Chondrocyte (in vitro differentiated cells): ENCODE measurements at places on chromosomes 2 and 18. TPM values are rescaled to one million over a fixed set of nuclear protein-coding genes. Genes with fewer than 3 reads are reported as not detected.

The GALR1 gene
- total RNA-seq, result not detected in 3 replicates

The GAREM2 gene
- total RNA-seq, result 6.5 to 22.6 TPM (median 19.1 TPM) in 3 replicates

DNA sequence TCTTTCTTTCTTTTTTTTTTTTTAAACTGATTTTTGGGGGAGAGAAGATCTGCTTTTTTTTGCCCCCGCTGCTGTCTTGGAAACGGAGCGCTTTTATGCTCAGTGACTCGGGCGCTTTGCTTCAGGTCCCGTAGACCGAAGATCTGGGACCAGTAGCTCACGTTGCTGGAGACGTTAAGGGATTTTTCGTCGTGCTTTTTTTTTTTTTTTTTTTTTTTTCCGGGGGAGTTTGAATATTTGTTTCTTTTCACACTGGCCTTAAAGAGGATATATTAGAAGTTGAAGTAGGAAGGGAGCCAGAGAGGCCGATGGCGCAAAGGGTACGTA is 587 bp downstream of the MEIS1 start:
- peaks cover 30% of the 10 kb centered on the region for H3K27me3 ChIP-seq
- no peak for DNase-seq
- H3K4me1 ChIP-seq, result peaks cover 37% of the 10 kb centered on the region
- peak overlapping the region; percentile 98 for H3K27ac ChIP-seq
- H3K4me3 ChIP-seq, result peak overlapping the region; percentile 95

DNA sequence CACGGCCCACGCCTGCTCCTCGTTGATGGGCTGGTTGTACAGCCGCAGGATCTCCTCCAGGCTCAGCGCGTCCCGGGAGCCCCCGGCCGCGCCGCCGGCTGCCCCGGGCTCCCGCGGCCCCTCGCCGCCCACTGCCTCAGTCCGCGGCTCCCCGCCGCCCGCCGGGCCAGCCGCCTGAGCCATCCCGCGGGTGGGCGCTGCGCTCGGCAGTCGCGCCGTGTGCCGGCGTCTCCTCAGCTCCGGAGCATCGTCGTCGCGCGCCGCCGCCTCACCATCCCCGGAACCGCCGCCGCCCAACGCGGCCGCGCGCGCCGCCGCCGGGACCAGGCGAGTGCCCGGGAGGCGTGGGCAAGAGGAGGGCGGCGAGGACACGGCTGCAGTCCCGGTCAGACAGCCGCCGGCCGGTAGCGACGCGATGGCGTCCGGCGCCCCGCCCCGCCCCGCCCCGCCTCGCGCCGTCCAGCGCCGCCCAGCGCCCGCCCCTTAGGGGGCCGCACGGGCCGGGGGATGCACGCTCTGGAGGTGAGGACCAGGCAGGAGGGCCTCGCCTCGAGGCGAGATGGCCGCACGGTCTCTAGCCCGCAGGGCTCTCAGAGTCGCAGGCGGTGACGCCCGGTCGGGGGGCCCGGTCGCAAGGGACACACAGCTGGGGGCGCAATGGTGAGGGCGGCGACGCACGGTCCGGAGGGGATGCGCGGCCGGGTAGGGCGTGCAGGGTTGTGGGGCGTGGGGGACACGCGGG is at the start of gene SPIRE1:
Gene SPIRE1 (minus strand): TSS at position 424 of the 742 bp plus-strand sequence. CDS start 241 bp downstream, at position 183.
- peaks cover 44% of the 10 kb centered on the region for H3K4me1 ChIP-seq
- DNase-seq, result no peak
- no peaks in the 10 kb centered on the region for H3K27me3 ChIP-seq
- peaks cover 1% of the 10 kb centered on the region for H3K36me3 ChIP-seq

The RUFY4 gene
- not detected in 3 replicates for total RNA-seq

GRCh38 chr2:40448476-40449079 is 3.3 kb downstream of the SLC8A1 start:
- H3K4me3 ChIP-seq, result no peak overlapping the region
- no peak overlapping the region for H3K27ac ChIP-seq
- H3K4me1 ChIP-seq, result peaks cover 41% of the 10 kb centered on the region
- peaks cover 14% of the 10 kb centered on the region for H3K36me3 ChIP-seq

DNA sequence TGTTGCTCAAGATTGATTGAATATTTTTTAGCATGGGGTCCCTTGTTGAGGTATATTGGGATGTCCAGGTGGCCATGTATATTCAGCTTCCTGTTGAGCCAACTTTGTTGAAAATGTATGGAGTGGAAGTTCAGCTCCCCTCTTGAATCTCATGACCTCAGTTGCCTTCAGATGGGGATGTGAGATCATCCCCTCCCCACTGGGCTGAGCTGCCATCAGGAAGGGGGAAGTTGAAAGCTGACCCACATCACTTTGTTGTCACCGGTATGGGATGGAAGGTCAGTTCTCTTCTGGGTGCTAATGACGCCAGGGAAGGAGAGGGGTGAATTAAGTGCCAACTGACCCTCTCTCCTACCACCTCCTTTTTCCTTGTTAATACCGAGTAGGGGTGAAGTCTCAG is 33.9 kb downstream of the ACOXL start:
- peaks cover 28% of the 10 kb centered on the region for H3K27me3 ChIP-seq
- no peak for DNase-seq
- peaks cover 6% of the 10 kb centered on the region for H3K4me1 ChIP-seq
- H3K4me3 ChIP-seq, result no peak overlapping the region

GRCh38 chr2:160331258-160332025 is 131.4 kb upstream of the ITGB6 start:
- no peak overlapping the region for H3K4me3 ChIP-seq
- no peaks in the 10 kb centered on the region for H3K27me3 ChIP-seq
- peak overlapping the region; percentile 10 for H3K27ac ChIP-seq
- peaks cover 5% of the 10 kb centered on the region for H3K36me3 ChIP-seq
- H3K4me1 ChIP-seq, result peaks cover 93% of the 10 kb centered on the region

- no peak overlapping the region for H3K27ac ChIP-seq
- H3K4me1 ChIP-seq, result peaks cover 54% of the 10 kb centered on the region
- H3K36me3 ChIP-seq, result peaks cover 2% of the 10 kb centered on the region
- H3K4me3 ChIP-seq, result peak overlapping the region; percentile 46
Measured at GRCh38 chr2:170818752-170819470, 2.2 kb downstream of the GAD1 start.

GRCh38 chr2:156826341-156826933 is 390.3 kb downstream of the GPD2 start:
- H3K27me3 ChIP-seq, result peaks cover 12% of the 10 kb centered on the region
- peak overlapping the region; percentile 79 for H3K27ac ChIP-seq
- H3K36me3 ChIP-seq, result no peaks in the 10 kb centered on the region
- DNase-seq, result no peak
- H3K4me1 ChIP-seq, result peaks cover 11% of the 10 kb centered on the region
- no peak overlapping the region for H3K4me3 ChIP-seq

The STPG4 gene
- total RNA-seq, result 0.25 to 0.58 TPM (median 0.28 TPM) in 3 replicates

DNA sequence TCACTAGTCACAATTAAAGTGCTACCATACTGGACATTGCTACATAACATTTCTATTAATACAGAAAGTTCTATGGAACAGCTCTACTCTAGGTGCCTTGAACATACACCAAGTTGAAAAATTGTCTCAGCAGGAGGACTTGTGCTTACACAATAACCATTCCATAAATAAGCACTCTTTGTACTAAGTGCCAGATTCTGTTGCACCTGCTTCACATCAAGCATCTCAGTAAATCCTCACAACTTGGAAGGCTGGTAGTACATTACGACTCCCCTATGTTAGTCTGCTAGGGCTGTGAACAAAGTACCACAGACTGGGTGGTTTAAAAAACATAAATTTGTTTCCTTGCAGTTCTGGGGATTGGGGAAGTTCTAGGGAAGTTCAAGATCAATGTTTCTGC is 296.9 kb upstream of the NCKAP5 start:
- no peaks in the 10 kb centered on the region for H3K4me1 ChIP-seq
- H3K36me3 ChIP-seq, result no peaks in the 10 kb centered on the region
- H3K27me3 ChIP-seq, result peaks cover 25% of the 10 kb centered on the region
- no peak overlapping the region for H3K27ac ChIP-seq
- H3K4me3 ChIP-seq, result no peak overlapping the region
